ENCODE measurements at places on chromosomes 11 and 22.

DNA sequence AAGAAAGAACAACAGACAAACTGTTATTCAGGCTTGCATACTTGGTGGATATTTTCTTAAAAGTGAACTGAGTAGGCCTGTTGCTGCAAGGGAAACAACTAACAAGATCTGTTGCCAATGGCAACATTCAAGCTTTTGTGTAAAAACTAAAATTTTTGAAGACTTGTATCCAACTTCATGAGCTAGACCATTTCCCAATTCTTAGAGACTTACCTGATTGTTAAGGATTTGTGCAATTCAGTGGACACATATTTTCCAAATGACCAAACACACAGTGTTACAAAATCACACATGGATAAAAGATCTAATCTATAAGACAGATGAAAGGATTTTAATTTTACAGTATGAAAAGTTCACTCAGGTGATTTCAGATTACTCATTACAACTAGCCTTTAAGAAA, 564.1 kb downstream of the CNTN5 start:
- no peak for DNase-seq

GRCh38 chr11:97909614-97910399, 1110.9 kb upstream of the CNTN5 start:
- no peak for DNase-seq

- no peak for DNase-seq
These were observed 935.4 kb upstream of the CHORDC1 start for GRCh38 chr11:91158297-91158696.

DNA sequence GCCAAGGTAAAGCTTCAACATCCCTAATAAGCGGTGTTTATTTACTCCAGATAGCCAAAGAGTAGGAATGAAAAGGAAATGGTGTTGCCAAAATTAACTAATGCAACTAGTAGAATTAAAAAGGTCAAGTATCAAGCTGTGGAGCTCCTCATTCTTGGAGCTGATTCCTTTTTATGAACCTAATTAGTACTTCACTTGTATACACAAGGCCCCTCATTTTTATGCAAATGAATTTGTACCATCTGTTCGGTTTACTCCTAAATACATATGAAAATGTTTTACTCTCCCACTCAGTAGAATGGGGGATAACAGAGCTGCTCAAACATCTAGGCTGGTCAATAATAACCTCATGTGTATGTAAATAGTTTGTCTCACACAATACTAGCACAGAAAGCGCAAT, 426.4 kb upstream of the LUZP2 start:
- no peak for DNase-seq

DNA sequence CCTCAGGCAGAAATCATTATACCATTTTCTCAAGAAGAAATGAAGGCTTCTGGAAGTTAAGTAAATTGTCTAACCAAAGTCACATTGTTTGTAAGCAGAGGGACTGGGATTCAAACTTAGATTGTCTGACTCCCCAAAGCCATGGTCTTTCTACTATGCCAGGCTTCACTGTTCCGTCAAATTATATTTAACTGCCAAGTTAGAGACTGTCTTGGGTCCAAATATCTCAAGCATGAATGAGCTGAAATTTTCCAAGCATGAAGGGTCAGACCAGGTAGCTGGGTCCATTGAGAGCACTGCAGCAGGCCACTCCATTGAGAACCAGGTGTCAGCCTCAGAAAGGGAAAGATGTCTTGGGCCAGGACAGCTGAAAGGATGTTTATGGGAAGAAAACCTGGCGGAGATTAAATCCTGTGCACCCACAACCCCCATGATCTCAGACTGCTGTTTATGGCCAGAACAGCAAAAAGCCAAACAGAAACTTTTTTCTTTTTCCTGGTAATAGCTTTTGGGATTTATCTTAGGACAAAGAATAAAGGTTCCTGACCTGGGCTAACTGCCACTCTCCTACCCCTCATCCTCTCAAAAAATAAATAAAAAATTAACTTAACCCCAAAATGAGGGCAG, 612.3 kb downstream of the INSC start:
- DNase-seq = no peak

- no peak for DNase-seq
These were observed 37.1 kb upstream of the OLFML1 start for GRCh38 chr11:7448201-7448600.

DNA sequence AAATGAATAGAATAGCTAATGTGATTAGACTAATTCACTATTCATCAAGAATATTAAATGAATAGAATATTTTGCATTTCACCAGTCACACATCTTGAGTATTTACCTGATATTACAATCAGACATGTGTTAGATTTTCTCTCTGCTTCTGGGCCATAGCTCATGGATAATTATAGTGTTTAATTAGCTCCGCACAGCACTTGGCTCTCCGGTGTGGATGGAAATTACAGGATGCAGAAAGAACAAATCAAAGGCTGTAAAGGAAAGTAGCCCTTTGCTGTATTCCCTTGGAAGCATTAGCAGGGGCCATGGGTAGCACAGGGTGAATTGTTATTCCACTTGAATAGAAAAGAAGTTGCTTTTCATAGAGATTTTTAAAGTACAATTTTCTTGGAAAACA, 320.3 kb upstream of the SORL1-AS1 start:
- DNase-seq = no peak

DNA sequence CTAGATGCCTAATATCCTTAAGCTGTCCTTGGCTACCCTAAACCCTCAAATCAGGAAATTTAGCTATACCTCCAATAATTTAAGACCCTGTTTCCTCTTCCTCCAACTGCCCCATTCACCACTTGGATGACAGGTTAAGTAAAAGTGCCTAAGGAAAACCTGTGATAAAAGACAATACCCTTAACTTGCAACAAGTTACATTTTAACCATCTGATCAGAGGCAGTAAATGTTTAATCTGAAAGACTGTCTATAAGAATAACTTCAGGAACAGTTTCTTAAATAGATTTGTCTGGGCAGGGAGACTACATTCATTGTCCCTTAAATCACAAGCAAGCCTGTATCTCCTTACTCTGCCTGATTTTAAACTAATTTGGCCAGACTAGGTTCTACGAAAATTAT, 129.1 kb downstream of the APOL5 start:
- no peak for DNase-seq

- no peak for DNase-seq
These were observed 29.3 kb upstream of the CBX7 start for GRCh38 chr22:39181778-39182177.

DNA sequence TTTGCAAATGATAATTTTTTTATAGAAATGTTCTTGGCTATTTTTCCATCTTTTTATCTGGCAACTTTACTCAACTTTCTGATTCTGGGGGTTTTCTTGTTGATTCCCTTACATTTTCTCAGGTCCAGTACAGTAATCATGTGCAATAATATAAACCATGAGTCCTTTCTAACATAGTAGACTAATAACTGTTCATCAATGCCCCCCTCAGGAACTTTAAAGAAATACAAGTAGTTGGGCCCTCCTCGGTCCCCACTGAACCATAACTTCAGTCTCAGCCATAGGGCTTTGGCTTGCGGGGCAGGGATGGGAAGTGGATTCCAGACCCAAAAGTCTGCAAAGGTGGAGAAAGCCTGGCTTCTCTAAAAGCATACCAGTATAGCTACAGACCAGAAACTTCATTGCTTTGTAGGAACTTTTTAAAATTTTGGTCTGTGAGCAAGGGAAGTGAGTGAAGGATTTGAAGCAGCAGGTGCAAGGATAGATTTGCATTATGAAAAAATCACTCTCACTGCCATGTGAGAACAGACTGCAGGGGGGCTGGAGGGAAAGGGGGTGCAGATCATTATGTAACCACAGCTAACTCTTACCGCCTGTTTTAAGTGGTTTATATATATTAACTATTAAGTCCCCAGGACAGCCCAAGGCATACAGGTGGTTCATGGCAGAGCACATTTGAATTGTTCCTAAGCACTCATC, 10.4 kb upstream of the TUB start:
- DNase-seq = no peak

DNA sequence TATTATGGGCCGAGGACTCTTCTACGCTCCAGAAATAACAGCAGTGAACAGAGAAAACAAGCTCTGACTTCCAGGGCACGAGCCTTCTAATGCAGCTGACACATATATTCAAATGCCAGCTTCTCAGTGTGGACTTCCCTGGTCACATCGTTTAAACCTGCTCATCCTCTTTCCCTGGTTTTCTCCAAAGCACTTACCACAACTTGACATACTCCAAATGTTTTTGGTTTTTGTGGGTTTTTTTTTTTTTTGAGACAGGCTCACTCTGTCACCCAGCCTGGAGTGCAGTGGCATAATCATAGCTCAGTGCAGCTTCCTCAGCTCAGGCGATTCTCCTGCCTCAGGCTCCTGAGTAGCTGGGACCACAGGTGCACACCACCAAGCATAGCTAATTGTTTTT, 105.5 kb downstream of the MICAL3 start:
- no peak for DNase-seq

GRCh38 chr11:119121811-119122124, 388 bp downstream of the HINFP start:
- DNase-seq = no peak

- DNase-seq = no peak
These were observed 218.2 kb upstream of the CCDC179 start for GRCh38 chr11:23078289-23078971.

DNA sequence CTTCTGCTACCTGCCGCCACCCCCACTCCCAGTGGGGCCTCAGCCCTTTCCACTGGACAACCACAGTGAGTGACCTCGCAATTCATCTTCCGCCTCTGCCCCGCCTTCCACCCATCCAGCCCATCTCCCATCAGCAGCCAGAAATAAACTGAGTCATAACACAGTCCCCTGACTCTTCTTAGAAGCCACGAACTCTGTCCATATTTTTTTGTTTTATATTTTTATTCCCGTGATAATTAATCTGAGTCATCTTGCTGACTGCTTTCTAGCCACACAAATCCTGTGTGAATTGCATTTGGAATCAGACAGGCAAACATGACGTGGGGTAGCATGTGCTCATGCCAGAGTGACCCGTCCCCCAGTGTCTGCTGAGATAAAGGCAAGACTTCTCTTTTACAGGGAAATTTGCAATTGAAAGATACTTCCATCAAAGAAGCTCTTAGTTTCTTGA, 7.0 kb downstream of the FADD start:
- DNase-seq = no peak

DNA sequence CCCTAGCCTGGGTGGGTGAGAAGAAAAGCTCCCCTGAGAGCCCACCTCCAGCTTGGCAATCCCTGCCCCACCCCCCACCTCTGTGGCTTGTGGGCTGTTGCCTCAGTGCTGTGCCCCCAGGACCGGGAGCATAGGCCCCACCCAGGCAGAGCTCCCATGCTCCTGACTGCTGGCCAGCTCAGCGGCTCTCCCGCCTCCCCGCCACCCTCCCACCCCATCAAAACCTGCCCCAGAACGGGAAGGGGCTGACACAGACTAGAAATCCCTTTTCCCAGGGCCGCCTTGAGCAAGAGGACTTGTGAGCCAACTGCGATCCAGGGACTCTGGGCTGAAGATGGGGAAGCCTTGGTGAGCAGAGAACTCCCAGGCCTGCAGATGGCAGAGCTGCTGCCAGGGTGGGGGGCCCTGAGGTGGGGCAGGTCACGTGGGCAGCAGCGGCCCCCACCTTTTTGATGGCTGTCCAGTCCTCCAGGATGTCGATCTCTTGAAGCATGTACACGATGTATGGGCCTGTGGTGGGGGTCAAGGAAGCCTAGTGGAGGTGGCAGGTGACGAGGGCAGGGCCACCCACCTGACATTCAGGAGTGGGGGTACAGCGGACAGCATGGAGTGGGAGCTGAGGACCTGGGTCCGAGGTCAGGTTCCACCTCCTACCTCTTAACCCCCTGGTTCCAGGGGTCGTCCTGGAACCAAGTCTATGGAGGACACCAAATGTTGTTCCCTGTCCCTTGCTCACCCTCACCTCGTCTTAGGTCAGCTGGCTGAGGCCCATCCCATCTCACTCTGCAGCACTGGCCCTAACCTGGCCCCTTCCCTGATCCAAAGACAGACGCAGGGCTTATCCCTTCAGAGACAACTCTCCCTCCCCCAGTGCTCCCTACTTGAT, 2.3 kb upstream of the RIN1 start:
- DNase-seq = no peak

DNA sequence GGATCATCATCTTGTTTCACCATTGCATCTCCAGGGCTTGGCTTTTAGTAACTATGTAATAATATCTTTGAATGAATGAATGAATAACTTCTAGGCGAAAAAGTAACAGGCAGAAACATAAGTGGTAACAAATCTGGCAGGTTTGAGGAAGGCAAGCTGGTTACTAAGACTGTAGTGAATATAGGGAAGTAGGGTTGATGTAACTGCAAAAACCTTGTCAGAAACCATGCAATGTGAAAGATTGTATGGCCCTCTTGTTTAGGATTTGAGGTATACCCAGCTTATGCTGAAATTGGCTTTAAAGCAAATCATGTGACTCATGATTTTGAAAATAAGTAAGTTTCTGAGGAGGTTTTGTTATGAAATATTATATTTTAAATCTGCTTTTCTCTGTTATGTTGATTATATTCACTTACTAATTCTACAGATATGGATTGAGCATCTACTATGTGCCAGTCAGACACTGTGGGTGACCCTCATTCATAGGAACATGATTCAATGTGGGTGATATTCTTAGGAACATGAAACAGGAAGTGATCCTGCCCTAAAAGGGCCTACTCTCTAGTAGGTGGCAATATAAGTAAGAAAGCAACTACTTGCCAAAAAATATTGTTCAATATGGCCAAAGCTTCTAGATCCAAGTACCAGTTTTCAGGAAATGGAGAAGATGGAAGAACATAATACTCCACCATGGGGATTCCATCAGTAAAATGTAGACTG, 115.5 kb upstream of the CCDC90B start:
- DNase-seq = no peak

DNA sequence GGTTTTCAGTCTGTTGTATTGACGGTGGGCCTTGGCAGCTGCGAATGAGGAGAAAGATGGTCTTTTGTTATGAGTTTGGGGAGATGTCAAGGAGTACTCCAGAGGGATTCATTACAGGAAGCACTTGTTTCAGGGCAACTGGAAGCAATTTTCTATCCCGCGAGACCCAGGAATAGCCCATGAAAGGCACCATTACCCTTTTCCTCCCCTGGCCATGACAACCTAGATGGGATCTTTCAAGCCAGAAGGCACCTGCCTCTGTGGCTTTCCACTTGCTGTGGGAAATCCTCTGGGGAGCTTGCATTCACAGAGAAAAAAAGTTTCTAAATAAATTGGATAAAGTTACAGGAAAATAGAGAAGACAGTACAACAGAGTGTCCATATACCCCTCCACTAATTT, 2.7 kb downstream of the ZNF215 start:
- DNase-seq = no peak

- no peak for DNase-seq
These were observed 3.3 kb upstream of the CARD10 start for GRCh38 chr22:37522482-37522881.

DNA sequence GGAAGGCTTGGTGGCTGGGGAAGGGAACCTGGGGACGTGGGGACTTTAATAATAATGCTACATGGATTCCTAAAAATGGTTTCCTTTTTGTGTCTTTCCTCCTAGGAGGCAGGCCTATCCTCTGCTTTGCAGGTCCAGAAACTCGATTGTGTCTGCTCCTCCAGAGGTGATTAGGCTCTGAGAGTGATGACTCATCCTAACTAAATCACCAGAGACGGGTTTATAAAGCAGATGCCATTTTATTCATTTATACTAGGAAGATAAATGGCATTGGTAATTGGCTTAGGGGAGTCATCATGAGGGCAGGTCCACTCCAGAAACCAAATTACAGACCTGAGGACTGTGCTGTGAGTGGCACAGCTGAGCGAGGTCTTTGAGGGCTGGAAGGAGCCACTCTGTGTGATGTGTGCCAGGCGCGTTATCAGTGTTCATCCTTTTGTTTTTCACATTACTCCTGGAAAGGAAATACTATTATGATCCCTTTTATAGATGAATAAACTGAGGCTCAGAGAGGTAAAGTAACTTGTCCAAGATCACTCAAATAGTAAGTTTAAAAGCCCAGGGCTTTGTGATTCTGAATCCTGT, 7.1 kb downstream of the NLRX1 start:
- DNase-seq = no peak

Measured in hematopoietic multipotent progenitor cell (in vitro differentiated cells).